ENCODE measurements at places on chromosomes 4 and X.
A peak's percentile ranks its signal among the peaks of the same experiment; 100 is the strongest.

- DNase-seq, result peak; percentile 80
Measured at GRCh38 chrX:137565921-137566745, at the start of gene ZIC3. Gene ZIC3, plus strand, starts transcription at chrX:137566127. Its CDS starts 565 bp downstream, at chrX:137566692.

GRCh38 chrX:49174723-49175122 lies 3.0 kb downstream of the PLP2 start:
- no peak for DNase-seq

- DNase-seq, result no peak
Measured at GRCh38 chr4:21451032-21451431, 497.5 kb downstream of the KCNIP4 start.

- DNase-seq, result no peak
Measured at GRCh38 chrX:47745416-47745815, 86.4 kb upstream of the UXT start.

DNA sequence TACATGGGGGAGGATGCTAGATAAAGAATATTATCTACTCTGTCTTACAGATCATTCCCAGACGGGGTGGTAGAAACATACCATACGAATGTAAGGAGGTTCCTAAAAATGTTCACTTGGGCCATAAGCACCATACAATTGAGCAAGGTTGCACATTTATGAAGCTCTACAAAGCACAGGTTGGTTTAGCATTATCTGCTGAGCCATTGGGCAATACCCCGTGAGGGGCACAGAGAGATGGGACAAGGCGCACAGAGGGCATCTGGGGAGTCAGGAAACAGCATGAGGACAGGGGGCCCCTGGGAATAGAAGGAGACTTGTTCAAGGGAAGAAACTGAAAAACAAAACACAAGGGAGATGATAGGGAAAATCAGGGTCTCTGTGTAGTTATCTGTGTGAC lies 305.3 kb downstream of the TRIML1 start:
- no peak for DNase-seq

DNA sequence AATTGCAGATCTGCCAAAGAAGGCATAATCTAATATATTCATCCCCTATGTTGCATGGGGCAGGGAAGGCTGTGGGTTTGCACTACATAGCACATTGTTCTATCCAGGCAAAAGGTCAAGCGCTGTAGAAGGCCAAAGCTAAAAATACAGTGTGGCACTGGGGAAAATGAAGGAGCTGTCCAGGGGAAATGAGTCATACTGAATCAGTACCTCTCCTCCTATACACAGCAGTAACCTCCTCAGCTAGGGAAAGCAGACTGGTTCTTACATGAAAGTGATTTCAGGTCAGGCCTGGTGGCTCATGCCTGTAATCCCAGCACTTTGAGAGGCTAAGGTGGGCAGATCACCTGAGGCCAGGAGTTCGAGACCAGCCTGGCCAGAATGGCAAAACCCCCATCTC lies 31.0 kb upstream of the SLC25A4 start:
- DNase-seq, result no peak

- DNase-seq, result peak; percentile 8
Measured at GRCh38 chrX:15853586-15854079, 980 bp downstream of the AP1S2 start.

DNA sequence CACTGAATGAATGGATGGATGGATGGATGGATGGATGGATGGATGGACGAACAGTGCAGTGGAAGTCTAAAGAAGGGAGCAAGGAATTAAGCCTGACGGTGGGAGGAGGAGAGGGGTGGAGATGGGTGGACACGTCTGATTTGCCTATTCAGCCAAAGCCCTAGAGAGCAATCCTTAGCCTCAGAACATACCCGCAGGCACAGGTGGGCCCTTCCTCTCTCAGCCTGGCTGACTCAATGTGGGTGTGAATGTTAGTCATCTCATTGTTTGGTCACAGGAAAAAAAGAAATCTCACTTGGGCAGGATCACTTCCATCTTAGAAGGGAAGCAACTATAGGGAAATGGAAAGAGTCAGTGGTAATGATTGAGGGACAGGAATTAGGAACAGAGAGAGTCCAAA lies 165.9 kb downstream of the PJA1 start:
- no peak for DNase-seq

- no peak for DNase-seq
Measured at GRCh38 chrX:9832811-9833210, 46.6 kb downstream of the SHROOM2 start.

DNA sequence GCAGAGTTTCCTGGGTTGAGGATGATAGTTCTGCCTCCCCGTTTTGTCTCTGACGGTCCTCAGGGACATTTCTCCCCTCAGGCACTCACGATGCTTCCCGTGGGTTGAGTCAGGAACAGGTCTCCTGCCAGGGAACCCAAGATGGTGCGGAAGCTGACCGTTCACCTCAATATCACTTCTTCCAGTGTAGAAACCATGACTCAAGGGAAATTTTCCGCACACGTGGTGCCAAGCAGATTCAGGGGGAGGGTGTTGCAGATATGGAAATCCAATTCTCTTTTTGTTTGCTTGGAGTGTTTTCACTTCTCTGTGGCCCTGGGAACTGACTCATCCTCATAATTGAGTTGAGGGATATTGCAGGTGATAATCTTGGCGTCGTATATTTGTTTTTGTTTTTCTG lies 46.7 kb downstream of the CXorf49B start:
- DNase-seq, result no peak

DNA sequence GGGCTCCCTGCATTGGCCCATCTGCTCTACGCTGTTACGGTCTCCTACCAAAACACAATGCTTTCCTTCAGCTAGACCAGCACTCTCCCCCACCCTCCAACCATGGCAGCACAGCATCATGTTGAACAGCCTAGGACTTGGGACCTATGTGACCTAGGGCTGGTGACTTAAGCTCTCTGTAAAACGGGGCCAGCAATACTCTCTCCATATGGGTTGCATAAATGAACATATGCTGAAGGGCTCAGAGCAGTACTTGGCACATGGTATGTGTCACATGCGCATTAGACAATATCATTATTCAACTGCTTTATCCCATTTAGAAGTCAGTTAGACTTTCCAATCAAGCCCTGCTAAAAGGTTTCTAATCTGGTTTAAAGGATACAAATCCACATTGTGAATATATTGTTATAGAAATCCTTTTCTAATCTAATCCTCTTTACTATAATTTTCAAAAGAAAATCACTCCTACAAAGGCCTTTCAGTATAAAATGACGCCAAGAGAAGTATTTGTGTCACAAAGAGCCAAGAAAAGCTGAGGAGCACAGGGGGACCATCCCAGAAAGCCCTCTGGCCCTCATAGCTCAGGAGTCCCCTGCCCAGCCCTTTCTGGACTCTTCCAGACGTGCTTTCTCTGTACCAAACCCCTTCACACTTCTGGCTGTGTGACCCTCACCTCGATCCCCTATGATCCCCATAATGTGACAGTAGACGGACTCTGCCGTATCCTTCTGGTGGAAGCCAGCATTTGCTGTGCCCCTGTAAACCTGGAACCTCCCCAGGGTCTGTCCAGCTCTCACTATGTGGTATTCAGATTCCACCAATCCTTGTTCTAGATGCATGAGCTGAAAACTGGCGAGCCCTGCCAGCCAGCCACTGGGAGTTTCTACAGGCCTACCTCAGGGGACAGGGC lies 42.3 kb downstream of the NSG1 start:
- no peak for DNase-seq

GRCh38 chrX:53235566-53235965 lies 10.6 kb upstream of the KDM5C start:
- no peak for DNase-seq

- no peak for DNase-seq
Measured at GRCh38 chr4:148273501-148273986, 168.7 kb downstream of the NR3C2 start.

GRCh38 chrX:107701493-107702121 lies 73.3 kb downstream of the PRPS1 start:
- no peak for DNase-seq

DNA sequence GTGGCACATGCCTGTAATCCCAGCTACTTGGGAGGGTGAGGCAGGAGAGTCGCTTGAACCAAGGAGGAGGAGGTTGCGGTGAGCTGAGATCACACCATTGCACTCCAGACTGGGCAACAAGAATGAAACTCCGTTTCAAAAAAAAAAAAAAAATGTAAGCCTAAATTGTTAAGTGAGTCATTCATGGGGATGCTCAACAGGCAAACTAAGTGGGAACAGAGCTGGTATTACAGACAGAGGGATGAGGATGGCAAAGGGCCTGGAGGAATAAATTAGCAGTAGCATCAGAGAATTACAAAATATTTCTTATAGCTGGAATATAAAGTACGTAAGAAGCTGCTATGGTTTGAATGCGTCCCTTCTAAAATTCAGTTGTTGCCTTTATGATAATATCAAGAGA lies 43.4 kb upstream of the OGT start:
- no peak for DNase-seq

DNA sequence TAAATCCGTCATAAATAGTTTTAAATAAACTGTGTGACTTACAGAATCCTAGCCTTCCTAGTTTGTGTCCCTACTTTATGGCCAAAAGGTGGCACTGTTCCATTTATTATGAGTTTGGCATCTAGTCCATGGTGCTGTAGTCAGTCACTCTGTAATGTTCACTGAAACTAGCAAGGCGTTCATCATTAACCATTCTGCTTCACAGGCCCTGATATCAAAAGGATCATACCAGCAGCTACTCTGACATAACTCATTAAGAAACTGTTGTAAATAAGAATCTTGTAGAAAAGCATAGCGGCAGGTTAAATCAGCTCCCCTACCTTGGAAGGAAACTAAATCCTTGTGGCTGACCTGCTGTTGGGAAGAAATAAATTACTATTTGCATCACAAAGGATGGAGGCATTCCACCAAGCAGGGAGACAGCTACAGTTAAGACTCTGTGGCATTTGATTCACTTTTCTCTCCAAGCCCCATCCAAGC lies 919.6 kb upstream of the DIAPH2 start:
- no peak for DNase-seq

- DNase-seq, result peak; percentile 62
Measured at GRCh38 chr4:139656614-139657486, 8.8 kb upstream of the MGST2 start.

DNA sequence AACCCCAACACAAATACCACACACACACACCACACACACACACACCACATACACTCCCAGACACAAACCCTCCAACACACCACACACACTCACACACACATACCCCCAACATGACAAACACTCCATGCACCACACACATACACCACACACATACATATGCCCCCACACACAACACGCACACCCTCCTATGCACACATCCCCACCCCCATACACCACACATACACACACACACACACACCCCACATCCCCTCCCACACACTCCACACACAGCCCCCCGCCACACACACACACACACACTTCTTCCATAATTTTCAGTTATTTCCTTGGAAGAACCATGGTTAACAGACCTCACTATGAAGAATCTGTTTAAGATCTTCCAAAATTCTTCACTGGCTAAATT lies 173.5 kb upstream of the KCNIP4 start:
- no peak for DNase-seq

DNA sequence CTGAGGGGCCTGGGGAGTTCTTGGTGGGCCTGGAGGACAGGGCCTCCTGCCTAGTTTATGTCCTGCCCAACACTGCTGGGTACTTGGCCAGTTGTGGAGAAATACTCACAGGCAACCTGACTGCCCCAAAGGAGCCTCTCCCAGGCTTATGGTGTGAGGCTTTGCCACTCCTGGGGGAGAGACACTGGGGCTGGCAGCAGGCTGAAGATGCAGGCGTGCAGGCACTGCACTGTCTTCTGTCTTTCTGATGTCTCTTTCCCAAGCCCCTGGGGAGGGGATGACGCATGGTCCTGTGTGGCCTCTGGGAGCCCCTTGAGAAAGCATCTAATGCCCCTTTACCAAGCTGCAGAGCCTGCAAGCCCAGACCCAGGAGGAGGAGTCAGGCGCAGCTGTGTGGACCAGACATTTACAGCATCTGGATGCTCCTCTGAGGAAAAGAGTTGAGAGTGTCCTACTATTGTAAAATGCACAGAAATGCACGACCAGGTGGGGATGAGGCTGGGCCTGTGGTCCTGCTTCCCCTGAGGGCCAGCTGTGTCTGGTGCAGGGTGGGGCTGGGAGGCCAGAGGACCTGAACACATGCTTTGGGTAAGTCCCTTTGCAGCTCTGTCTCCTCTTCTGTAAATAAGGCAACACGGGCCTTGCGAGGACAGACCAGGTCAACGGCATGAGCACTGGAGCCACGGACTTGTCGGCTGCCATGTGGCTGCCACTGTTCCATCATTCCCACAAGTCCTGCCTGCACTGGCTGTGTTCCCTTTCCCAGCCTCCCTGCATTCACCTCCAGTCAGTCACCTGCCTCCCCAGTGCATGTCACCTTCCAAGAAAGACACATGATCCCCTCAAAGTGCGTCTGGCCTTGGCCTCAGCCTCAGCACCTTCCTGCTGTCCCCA lies 8.4 kb downstream of the TMEM271 start:
- DNase-seq, result no peak

DNA sequence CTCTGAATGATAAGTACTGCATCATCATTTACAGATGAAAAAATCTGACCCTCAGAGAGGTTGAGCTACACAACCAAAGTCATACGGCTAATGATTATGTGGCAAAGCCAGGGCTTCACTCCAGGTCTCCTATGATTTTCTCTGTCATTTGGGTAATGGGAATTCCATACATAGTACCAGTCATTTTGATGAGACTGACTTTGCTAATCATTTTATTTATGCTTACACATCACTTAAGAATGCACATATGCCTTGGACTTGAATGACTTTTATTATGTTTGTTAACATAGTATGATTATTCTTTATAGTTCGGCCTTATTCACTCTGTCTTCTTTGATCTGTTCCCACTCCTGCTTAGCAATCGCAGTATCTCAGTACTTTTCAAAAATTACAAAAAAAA lies 255.1 kb upstream of the GPRIN3 start:
- no peak for DNase-seq

- DNase-seq, result peak; percentile 2
Measured at GRCh38 chrX:117743469-117744251, 372.9 kb downstream of the KLHL13 start.
